ENCODE measurements at places on chromosomes 16 and 17. TPM values are rescaled to one million over a fixed set of nuclear protein-coding genes. Genes with fewer than 3 reads are reported as not detected.

WSCD1 gene
- 19.3 TPM for total RNA-seq

TMEM92 gene
- total RNA-seq = 0.87 TPM

DNA sequence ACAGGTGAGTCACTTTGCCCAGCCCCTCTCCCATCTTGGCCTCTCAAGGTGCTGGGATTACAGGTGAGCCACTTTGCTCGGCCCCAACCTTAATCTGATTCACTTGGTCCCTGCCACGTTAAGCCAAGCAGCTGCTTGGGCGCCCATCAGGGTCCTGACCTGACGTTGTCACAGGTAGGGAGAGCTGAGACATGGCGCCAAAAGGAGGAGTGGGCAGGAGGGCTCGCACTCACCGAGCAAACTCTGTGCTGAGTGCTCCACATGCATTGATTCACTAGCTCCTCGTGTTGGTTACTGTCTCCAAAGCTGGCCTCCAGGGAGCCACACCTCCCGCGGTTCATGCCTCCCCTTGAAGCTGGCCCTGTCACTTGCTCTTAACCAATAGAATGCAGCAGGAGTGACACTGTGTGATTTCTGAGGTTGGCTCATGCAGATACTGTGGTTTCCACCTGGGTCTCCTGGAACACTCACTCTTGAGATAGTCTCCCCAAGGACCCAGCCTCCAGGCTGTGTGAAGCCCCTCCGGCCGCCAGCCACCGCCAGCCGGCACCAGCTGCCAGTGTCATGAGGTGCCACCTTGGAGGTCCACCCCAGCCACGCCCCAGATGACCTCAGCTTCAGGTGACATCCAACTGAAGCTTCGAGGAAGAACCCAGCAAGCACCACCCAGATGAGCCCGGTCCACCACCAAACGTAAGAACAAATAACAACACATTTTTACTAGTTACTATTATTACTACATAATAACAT, 223.0 kb downstream of the GSG1L start:
- no peak for DNase-seq

DNA sequence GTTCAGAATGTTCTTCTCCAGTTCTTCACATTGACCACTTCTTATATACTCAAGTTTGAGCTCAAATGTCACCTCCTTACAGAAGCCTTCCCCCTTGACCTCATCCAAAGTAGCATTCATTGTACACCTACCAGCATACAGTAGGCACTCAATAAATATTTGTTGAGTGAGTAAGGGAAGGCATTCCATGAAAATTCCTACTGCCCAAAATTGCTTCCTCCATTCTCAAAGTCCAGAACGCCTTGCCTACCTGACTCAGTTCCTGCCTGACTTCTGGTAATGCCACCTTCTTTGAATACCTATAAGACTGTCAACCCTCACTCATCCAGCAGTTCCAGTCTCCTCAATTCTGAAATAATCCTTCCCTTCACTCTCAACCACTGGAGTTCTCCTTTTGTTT, 14.8 kb upstream of the BPTF start:
- no peak for DNase-seq

GRCh38 chr17:21387616-21388015, 11.5 kb downstream of the KCNJ12 start:
- no peak for DNase-seq

GRCh38 chr17:43529947-43530287, 16.2 kb downstream of the ETV4 start:
- no peak for DNase-seq

GRCh38 chr17:75152922-75153779, 1.2 kb downstream of the JPT1 start:
- DNase-seq = no peak

DNA sequence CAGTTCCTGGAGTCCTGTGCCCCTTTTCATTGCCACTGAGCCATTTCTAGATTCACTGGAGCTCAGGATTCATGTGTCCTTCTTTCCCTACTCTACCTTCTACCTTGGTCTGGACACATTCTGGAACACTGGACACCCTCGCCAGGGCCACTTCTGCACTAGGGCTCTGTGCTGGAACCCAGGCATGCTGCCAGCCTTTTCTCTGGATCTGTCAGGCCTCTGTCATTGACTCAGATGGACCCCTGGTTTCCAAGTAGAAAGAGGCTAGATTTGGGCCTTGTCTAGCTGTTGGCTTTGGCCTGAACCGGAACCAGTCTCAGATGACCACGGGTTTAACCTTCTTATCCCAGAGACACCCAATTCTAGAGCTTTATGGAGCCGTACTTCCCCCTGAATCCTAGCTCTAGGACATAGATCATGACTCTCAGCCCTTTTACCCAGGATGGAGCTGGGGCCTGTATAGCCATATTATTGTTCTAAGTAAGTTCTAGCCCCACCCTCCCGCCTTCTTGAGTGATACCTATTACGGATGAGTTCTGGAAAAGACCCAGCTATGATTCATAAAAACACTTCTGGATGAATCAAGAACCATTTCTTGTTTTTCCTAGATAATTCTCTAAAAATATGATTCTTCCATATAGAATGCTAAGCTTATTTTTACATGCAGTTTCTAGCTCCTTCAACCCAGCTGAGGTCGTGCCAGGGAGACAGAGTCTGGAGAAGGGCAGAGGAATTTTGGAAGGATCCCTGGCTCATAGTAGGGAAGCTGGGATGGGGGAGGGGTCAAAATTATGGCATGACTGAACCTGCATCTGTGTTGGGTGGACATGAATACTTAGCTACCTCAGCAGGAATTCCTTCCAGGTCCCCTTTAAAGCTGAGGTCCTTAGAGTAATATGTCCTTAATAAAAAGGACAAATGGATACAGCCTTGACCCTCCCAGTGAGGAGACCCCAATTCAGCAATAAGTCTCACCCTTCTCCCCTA, 1.1 kb upstream of the CHRNB1 start:
- no peak for DNase-seq
